ENCODE measurements at places on chromosomes 2 and 18.
A peak's percentile ranks its signal among the peaks of the same experiment; 100 is the strongest.

DNA sequence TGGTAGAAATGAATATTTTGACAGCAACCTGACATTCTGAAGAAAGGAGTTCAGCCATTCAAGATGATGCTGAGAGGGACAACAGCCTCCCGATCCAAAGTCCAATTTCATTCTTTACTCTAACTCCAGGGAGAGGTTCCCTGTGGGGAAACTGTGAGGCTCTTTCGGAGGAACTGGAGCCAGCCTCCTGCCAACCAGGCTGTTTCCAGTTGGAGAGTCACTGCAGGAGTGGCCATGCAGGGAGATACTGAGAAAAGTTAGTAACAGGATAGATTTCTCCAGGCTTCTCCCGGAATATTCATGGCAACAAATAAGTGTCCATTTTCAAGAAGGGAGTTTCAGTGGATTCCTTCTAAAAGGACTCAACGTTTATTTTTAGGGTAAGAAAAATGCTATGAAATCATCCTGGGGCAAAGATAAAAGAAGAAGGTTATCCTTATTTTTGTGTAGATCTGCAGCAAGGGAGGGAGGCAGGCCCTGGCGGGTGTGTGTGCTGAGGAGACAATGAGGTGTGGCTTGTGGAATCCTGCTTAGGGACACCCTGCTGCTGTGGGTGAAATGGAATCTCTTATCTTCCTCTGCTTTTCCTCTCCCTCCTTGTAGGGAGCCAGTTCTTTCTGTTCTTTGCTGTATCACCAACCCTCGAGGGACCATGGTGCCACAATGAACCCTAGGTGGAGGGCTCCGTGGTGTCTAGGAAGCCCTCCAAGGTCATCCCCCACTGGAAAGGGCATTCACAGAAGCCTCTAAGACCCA is 18.1 kb downstream of the KLHL14 start:
- no peak overlapping the region for H3K4me3 ChIP-seq
- no peaks in the 10 kb centered on the region for H3K4me1 ChIP-seq
- peaks cover 35% of the 10 kb centered on the region for H3K27me3 ChIP-seq
- no peaks in the 10 kb centered on the region for H3K36me3 ChIP-seq

- H3K4me1 ChIP-seq, result peaks cover 8% of the 10 kb centered on the region
- H3K27me3 ChIP-seq, result peaks cover 6% of the 10 kb centered on the region
- no peak overlapping the region for H3K4me3 ChIP-seq
- no peak for DNase-seq
- H3K27ac ChIP-seq, result no peak overlapping the region
Measured at GRCh38 chr18:10660179-10660884, 134.5 kb downstream of the NAPG start.

GRCh38 chr18:69954719-69955480 is 7.2 kb upstream of the CD226 start:
- no peak for DNase-seq
- no peaks in the 10 kb centered on the region for H3K27me3 ChIP-seq
- no peak overlapping the region for H3K4me3 ChIP-seq
- H3K4me1 ChIP-seq, result no peaks in the 10 kb centered on the region
- no peak overlapping the region for H3K27ac ChIP-seq

GRCh38 chr18:74944676-74945075 is 264.3 kb downstream of the PTGR3 start:
- H3K27ac ChIP-seq, result no peak overlapping the region
- H3K36me3 ChIP-seq, result no peaks in the 10 kb centered on the region
- no peak for DNase-seq

DNA sequence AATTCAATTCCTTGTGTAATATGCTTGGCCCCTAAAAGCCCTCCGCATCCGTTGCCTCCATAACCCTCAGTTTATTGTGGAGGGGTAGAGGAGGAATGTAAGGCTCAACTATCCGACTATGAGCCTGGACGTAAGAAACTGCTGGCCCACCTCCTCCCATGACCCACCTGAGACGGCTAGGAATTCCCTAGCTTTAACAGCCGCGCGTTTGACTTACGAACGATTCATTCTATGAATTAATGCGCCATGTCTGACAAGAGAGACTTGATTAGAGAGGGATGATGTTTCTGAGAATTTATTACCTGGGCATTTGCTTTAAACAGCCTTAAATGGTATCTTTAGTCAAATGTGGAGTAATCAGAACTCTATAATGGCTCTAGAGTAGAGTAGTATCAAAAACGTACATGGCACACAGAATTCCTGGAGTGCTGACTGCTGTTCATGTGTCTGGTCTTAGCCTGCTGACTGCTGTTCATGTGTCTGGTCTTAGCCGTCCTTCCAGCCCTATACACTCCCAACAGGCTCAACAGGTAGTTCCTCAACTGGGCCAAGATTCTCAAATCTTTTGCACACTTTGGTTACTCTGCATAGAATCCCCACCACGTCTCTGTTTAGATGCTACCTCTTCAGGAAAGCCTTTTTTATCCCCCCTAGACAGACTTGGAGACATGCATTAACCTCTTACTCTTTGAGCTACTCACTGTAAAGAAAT is 899 bp upstream of the GFPT1 start:
- DNase-seq, result no peak
- H3K4me1 ChIP-seq, result peaks cover 39% of the 10 kb centered on the region
- H3K27ac ChIP-seq, result peak overlapping the region; percentile 84
- peak overlapping the region; percentile 92 for H3K4me3 ChIP-seq

- H3K27ac ChIP-seq, result peak overlapping the region; percentile 88
- no peak overlapping the region for H3K4me3 ChIP-seq
- peaks cover 94% of the 10 kb centered on the region for H3K4me1 ChIP-seq
- no peak for DNase-seq
Measured at GRCh38 chr2:69585855-69586555, 57.5 kb downstream of the AAK1 start.

GRCh38 chr2:208477741-208478140 is 71.1 kb downstream of the PTH2R start:
- DNase-seq, result no peak
- no peaks in the 10 kb centered on the region for H3K4me1 ChIP-seq
- no peaks in the 10 kb centered on the region for H3K27me3 ChIP-seq
- no peak overlapping the region for H3K4me3 ChIP-seq

- no peak for DNase-seq
- H3K27me3 ChIP-seq, result no peaks in the 10 kb centered on the region
- peaks cover 43% of the 10 kb centered on the region for H3K4me1 ChIP-seq
- no peak overlapping the region for H3K4me3 ChIP-seq
- H3K36me3 ChIP-seq, result no peaks in the 10 kb centered on the region
- H3K27ac ChIP-seq, result no peak overlapping the region
Measured at GRCh38 chr2:85716346-85716914, 22.3 kb downstream of the GNLY start.

DNA sequence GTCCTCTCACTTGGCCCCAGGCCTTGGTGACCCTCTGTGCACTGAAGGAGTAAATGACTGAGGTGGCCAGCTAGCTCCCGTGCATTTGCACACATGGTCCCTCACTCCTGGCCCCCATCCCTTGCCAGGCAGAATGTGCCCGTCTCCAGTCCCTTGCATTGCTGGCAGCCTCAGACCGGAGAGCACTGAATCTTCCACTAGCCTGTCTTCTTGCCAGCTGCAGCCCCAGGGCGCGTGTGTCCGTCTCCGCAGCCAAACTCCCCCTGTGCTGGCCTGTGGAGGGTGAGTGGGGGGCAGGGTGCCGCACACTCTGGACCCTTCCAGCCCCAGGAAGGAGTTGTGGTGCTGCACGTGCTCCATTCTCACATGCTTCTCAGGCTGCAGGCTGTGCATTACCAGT is 35.9 kb downstream of the INPP4A start:
- H3K36me3 ChIP-seq, result no peaks in the 10 kb centered on the region
- H3K4me1 ChIP-seq, result peaks cover 89% of the 10 kb centered on the region

GRCh38 chr2:33136566-33136965 is 189.8 kb downstream of the LTBP1 start:
- peak overlapping the region; percentile 57 for H3K4me3 ChIP-seq
- peaks cover 90% of the 10 kb centered on the region for H3K4me1 ChIP-seq
- no peaks in the 10 kb centered on the region for H3K36me3 ChIP-seq
- H3K27me3 ChIP-seq, result no peaks in the 10 kb centered on the region

DNA sequence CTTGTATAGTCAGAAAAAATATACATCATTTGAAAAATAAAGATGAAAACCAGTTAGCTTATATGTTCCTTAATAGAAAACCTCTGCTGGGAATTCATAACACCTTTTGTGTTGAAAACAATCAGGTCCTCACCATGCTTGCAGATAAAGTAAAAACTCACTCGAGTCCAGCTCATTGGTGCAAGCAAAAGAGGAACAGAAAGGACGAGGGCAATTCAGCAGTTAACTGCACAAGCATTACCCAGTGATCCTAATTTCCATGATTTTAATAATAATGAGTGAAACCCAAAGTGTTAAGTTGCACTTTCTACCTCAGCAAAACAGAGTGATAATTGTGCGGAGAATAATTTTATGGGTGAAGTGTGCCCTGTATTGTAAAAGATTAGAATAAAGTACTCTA is 839.9 kb downstream of the BCL11A start:
- H3K27ac ChIP-seq, result no peak overlapping the region
- H3K27me3 ChIP-seq, result no peaks in the 10 kb centered on the region
- no peaks in the 10 kb centered on the region for H3K36me3 ChIP-seq
- H3K4me3 ChIP-seq, result no peak overlapping the region
- no peaks in the 10 kb centered on the region for H3K4me1 ChIP-seq
- DNase-seq, result no peak

- peaks cover 9% of the 10 kb centered on the region for H3K27me3 ChIP-seq
Measured at GRCh38 chr2:181407171-181407570, 50.0 kb upstream of the ITGA4 start.

GRCh38 chr2:112794841-112795240 is 10.5 kb upstream of the IL1A start:
- H3K4me3 ChIP-seq, result no peak overlapping the region
- H3K27me3 ChIP-seq, result no peaks in the 10 kb centered on the region
- no peak overlapping the region for H3K27ac ChIP-seq
- peaks cover 12% of the 10 kb centered on the region for H3K4me1 ChIP-seq
- no peaks in the 10 kb centered on the region for H3K36me3 ChIP-seq

DNA sequence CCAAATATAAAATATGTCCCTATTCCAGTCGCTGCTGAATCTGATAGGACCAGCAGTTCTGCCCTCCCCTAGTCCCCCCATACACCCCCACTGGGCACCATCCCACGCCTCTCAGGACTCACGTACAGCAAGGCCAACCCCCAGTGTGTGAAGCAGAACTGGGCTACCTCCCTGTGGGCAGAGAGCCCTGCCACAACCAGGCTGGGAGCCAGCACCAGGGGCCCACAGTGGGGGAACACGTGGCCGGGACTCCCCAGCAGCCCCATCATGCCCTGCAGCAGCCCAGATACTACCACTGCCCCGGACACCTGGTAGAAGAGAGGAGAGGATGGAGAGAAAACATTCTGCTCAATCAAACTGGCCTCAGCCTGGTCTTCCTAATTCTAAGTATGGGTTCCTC is 1.3 kb downstream of the SLC23A3 start:
- H3K4me3 ChIP-seq, result no peak overlapping the region
- H3K4me1 ChIP-seq, result peaks cover 17% of the 10 kb centered on the region
- H3K27ac ChIP-seq, result no peak overlapping the region
- H3K36me3 ChIP-seq, result peaks cover 14% of the 10 kb centered on the region
- no peak for DNase-seq

DNA sequence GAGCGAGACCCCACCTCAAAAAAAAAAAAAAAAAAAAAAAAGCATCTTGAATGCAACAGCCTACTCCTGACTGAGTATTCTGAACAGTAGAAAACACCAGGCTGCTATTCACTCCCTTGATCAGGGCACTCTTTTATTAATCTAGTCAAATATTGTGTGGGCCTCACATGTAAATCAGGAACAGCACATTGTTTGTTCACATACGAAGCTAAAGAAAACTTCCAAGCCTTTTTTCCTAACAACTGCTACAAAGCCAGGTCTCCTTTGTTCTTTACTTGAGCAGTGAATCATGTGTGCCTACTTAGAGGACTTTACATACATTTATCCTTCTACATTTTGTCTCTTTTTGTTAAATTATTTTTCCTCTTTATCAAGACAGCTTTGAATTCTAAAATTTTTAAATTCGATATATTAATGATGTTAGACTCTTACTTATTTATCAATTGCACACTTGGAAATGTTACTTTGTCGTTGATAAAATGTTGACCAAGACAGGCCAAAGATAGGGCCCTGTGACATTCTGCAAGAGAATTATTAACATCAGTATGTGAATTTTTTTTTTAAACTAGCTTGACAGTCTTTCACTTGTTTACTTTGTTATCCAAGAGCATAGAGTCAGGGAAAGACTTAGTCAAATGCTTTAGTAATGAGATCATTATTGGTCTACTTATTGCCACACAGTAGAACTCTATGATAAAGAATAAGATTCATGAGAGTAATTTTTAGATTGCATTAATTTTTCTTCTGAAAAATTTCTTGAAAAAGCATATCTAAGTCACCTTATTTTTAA is 13.2 kb downstream of the SPATS2L start:
- H3K36me3 ChIP-seq, result no peaks in the 10 kb centered on the region
- peaks cover 98% of the 10 kb centered on the region for H3K4me1 ChIP-seq
- no peak for DNase-seq

- no peak for DNase-seq
- H3K36me3 ChIP-seq, result no peaks in the 10 kb centered on the region
- no peaks in the 10 kb centered on the region for H3K4me1 ChIP-seq
- peaks cover 42% of the 10 kb centered on the region for H3K27me3 ChIP-seq
- no peak overlapping the region for H3K4me3 ChIP-seq
Measured at GRCh38 chr2:129191530-129191929, 787.9 kb upstream of the RAB6C start.

DNA sequence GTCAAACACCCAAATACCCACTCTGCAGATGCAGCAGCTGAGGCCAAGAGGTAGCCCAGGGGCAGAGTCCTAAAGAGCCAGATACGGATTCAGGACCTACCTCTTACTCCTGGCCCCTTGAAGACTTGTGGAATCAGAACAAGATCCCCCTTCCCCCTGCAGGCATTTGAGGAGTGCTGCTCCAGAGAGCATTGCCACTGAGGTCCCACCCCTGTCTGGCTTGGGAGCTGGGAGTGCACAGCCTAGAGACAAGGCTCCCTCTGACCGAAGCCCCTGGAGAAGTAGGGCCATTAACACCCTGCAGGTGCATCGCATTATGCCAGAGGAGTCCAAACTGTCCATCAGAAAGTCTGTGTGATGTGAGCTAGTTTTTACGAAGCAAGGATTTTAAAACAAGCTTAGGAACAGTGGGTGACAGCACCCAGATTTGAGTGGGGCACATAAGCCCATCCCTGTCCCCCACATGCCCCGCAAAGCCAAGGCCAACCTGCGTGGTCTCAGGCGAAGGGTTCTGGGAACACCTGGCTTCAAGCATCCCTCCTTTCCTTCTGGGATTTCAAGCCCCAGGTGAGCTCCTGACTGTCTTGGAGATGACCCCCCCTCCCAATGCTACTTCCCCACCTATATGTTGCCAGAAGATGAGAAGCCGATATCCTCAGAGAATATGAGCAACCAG is 48.4 kb downstream of the MTERF4 start:
- DNase-seq, result no peak
- no peak overlapping the region for H3K4me3 ChIP-seq
- H3K27ac ChIP-seq, result no peak overlapping the region
- H3K27me3 ChIP-seq, result no peaks in the 10 kb centered on the region
- peaks cover 40% of the 10 kb centered on the region for H3K36me3 ChIP-seq

Data from left ventricle myocardium inferior (tissue), 1 donor.